ENCODE measurements at places on chromosomes 2 and 18.

DNA sequence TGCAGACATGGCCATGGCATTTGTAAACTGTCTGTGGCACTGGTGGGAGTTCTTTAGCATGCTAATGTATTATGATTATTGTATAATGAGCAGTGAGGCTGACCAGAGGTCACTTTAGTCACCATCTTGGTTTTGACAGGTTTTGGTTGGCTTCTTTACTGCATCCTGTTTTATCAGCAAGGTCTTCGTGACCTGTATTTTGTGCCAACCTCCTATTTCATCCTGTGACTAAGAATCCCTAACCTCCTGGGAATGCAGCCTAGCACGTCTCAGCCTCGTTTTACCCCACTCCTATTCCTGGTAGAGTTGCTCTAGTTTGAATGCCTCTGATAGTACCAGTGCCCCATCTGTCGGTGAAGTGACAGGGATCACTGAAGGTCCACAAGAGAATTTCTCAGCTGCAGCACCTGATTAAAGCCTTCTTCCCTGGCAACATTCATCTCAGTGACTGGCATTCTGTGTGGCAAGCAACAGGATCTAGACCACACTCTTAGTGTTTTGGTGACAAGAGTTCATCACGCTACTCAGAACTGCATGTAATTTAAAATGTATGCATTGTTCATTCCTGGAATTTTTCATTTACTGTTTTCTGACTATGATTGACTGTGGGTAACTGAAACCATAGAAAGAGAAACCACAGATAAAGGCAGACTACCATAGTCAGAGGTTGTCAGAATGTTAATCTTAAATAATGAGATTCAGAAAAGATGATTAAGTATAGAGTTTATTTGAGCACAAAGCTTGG is 43.0 kb upstream of the GPR39 start:
- DNase-seq = no peak

- DNase-seq = no peak
Measured at GRCh38 chr2:159095813-159096212, 127.4 kb downstream of the TANC1 start.

- no peak for DNase-seq
Measured at GRCh38 chr18:49212819-49213218, 247.6 kb downstream of the DYM start.

DNA sequence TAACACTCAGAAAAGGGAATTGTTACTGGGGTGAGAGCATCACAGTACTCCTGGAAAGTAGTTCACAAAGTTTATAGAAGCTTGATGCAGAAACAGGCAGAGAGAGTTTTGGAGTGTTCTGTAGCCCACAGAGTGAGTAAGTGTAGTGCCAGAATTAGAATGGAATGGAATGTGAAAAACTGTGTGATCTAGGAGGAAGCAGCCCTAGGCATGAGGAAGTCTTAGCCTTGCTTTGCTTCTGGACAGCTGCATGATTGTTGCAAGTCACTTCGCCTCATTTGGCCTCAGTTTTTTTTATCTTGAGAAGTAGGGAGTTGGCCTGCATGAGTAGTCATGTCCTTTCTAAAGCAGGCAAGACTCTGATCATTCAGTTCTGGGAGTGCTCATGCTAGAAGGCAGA is 10.9 kb downstream of the SERPINB12 start:
- DNase-seq = no peak

DNA sequence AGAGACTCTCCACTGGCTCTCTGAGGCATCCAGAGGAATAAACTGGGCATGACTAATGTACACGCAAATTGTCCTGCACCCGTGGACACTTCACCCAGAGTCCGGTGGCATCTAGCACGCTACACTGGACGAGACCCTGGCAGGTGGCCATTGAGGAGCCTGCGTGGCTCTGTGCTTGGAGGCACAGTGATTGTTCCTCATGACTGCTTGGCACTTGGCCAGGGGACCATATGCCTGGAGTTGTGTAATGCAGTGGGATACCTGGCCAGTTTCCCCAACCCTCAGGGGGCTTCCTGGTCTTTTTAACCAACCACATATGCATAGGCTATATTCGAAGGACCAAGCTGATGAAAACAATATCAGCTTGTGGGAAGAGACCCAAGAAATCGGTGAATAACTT is 66.6 kb downstream of the MTCL1 start:
- DNase-seq = no peak

- DNase-seq = no peak
Measured at GRCh38 chr2:144548532-144549191, 28.7 kb upstream of the ZEB2 start.

GRCh38 chr2:54065411-54065810 is 50.0 kb upstream of the ACYP2 start:
- no peak for DNase-seq

DNA sequence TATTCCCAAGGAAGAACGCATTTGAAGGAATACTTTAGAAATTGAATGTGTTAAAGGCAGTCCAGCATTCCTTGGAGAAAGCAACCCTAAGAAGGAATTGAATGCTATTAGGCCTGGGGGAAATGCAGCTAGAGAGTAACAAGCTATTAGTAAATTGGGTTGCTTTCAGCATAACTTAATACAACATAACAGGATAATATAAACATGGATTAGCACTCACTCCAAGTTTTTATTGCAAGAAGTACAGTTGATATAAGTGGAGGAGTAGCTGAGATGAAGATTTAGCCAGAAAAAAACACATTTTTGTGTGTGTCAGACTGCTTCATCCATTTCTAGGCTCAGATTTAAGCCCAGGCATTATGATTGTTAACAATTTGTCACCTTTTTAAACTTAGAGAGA is 314.6 kb downstream of the MEIS1 start:
- no peak for DNase-seq

DNA sequence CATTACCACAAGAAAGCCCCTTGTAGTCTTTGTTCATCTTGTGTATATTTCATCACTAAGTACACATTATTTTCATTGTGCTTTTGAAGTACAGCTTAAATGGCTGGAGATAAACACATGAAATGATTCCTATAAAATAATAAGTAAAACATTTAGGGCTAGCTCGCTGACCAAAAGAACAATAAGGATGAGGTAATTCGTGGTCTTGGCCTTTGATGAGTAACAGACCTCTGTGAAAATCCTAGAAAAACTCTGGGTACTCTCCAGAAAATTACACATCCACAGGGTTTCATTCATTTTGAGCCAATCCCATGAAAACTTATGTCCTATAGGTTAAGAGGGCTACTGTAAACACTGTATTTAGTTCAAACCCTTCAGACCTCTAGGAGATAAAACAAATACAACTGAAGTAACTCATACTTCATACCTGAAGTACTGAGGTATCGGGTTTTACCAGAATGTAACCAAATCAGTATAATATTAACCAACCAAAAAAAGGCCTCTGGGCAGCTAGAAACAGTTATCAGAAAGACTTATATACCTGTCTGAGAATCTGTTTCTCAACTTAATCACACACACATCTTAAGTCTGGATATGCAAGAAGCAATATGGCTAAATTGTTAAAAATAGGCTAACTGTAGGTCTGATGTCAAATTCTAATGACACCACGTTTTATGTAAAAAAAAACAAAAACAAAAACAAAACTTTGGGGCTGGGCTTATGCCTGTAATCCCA is 31.0 kb downstream of the CFAP36 start:
- DNase-seq = no peak

- no peak for DNase-seq
Measured at GRCh38 chr18:70428439-70428838, 139.6 kb downstream of the SOCS6 start.

- DNase-seq = no peak
Measured at GRCh38 chr2:123935405-123935804, 89.7 kb upstream of the CNTNAP5 start.

DNA sequence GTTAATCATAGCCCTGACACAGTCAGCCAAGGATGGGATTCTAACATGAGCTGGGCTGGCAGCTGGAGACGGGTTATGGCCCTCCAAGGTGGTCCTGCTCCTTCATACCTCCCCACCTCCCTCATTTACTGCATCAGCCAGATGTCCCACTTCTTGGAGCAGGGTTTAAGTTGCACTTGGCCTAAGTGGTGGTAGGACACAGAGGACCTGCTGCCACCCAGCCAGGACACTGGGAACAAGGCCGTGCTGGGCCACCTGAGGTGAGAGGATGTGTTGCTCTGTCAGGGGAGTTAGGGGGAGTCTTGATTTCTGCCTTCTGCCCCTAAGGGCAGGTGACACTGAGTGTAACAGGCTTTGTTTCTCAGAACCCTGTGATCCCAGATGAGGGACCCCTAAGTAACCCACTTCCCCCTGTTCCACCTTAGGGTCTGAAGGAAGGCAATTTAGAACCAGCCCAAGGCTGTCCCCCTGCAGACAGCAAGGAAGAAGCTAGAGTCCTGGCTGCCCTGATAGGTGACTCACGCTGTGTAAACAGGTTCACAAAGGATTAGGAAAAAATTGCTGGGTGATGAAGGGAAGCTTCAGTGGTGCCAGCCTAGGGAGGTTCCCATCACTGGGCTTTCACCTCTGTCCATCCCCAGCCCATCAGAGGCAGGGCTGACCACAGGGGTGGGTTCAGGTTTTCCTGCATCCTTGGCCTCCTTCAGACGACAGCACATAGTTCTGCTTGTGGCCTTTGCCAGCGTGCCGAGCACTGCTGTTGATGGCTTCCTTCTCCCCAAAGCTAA is 114.3 kb upstream of the MCFD2 start:
- DNase-seq = no peak

Measured in SK-N-DZ (cell line).